CD4-positive, alpha-beta memory T cell (primary cell): ENCODE measurements at places on chromosomes 5 and 9. TPM values are rescaled to one million over a fixed set of nuclear protein-coding genes. Genes with fewer than 3 reads are reported as not detected.

- no peak for DNase-seq
These were observed 18.1 kb downstream of the LPCAT1 start for GRCh38 chr5:1505506-1506241.

GRCh38 chr5:135996611-135997010 is 32.2 kb upstream of the TGFBI start:
- no peak for DNase-seq

DNA sequence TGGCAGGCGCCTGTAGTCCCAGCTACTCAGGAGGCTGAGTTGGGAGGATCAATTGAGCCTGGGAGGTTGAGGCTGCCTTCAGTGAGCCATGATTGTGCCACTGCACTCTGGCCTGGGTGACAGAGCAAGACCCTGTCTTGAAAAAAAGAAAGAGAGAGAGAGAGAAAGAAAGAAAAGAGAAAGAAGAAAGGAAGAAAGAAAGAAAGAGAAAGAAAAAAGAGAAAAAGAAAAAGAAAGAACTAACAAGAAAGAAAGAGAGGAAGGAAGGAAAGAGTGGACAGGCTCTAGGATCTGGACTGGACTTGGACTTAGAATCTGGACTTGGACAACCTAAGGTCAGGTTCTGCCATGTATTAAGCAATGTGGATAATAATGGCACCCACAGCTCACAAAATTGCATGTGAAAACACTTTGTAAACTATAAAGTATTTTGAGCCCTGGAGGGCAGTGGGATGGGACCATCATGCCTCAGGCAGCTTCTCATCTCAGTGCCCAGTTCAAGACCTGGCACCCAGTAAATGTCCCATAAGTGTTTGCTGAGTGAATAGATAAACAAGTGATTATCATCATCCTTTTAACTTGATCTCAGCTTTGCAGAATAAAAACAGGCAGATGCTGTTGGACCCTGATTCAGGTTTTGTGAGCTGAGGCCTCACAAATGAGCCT is 12.8 kb upstream of the PHF19 start:
- no peak for DNase-seq

The GPR150 gene
- total RNA-seq: 2.4 TPM

The ALDOB gene
- not detected for total RNA-seq
